ENCODE measurements at places on chromosomes 11 and 22.

DNA sequence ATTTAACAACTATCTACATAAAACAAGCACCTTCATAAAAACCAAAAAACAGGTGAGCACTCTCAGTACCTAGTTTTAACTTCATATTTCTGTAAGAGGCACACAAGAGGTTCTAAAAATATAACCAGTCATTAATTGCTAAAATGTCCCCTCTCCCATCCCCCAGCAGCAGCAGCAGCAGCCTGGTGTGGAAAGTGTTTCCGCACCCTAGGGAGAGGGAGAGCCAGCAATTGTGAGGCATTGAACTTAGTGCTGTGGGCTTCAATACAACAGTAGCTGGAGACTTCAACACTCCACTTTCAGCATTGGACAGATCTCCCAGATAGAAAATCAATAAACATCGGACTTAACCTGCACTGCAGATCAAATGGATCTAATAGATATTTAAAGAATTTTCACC is 1158.5 kb downstream of the JRKL start:
- DNase-seq, result no peak

DNA sequence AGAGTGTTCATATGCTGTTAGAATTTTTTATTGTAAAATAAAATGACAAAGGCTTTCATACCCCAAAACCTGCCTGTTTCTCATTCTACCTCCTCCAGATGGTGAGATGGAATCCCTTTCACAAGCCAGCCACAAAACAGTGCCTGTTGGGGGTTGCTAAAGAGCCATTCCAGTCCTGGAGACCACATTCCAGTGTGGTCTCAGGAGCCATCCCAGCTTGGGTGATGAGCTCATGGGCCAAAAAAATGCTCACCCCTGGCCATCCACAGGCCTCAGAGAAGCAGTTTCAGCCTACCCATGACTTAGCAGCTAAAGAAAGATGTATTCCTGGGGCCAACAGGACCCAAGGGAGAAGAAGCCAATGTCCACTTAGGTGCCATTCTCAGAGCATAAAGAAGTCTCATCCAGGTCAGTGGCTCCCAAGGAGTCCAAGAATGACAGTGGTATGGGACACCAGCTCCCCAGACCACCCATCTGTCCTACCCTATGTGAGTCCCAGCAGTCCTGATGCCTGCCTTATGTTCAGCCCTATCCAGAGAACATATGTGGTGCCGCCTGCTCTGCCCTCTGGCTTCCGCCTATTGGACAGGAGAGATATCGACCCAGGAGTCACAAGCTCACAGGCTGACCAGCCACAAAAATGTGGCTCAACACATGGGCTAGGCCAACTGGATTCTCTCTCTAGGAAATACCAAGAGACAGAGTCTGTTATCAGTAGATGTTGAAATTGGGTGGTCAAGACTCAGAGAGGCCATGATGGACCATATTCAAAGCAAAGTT is 26.4 kb downstream of the C11orf91 start:
- no peak for DNase-seq

DNA sequence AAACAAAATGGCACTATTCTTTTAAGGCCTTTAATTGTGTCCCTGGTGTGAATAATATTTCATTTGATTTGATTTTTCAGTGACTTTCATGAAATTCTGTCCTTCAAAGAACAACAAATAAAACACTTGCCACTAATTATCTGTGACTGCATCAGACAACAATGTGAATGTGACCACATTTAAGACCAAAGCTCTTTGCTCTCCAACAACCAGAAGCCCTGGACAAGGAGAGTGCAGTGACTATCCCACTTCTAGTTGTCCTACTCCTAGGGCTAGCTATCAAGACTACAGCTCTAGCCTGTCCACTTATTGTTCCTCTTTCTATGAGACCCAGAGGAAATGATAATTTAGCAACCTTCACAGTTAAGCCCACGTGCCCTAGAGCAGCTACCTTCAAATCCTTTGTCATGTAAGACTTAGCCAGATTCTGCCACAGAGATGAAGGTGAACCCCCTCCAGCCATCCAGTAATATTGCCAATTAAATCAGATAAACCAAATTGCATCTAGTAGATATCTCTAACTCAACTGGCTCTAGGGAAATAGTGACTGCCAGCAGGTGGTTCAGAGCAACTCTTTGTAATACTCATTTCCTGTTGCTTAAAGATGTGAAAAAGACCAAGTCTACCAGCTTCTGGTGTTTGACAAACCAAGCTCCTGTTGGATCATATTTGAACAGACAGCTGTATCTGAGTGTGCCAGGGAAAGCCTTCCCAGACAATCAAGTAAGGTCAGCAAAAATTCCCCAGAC is 142.6 kb upstream of the BLID start:
- DNase-seq, result no peak

- no peak for DNase-seq
These were observed 126.0 kb downstream of the SWAP70 start for GRCh38 chr11:9789910-9790309.

GRCh38 chr11:95068549-95068948 is 1.8 kb downstream of the SRSF8 start:
- peak; percentile 32 for DNase-seq

- DNase-seq, result no peak
These were observed 5.7 kb downstream of the TMEM25 start for GRCh38 chr11:118536726-118537125.

GRCh38 chr11:100188137-100188783 is 498.8 kb upstream of the ARHGAP42 start:
- DNase-seq, result no peak

DNA sequence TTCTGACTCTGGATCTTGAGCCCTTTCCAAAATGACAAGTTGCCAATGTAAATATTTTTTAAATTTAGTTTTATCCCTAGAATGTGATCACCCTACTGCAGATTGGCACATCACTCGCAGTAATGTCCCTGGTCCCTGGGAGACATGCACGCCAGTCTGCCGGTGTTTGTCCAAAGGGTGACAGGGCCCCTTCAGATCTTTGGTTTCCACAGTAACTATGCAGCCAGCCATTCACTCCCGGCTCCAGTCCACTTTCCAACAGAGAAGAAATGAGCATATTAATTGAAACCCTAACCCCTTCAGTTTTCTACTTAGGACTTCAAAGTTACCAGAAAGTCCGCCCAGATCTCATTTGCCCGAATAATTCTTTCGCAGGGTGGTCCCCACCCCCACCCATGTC is 25.8 kb upstream of the RASSF10 start:
- no peak for DNase-seq

- no peak for DNase-seq
These were observed 108.5 kb upstream of the USP47 start for GRCh38 chr11:11733246-11733747.

- DNase-seq, result no peak
These were observed 5.2 kb downstream of the UPB1 start for GRCh38 chr22:24500277-24500820.

- DNase-seq, result no peak
These were observed 94.4 kb downstream of the FAM181B start for GRCh38 chr11:82639251-82639650.

DNA sequence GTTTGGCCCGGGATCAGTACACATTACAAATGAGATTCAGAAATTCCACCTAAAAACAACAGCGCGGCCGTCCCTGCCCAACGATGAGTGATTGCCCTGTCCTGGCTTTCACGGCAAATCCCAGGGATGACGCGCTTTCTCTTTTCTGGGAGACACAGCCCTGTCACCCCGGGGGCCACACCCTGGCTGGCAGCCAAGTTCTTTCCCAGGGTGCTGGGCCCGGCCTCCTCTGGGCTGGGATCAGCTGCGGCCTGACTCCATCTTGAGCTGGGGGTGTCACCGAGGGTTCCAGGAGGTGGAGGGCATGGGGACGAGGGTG is 82.7 kb downstream of the FBLN1 start:
- DNase-seq, result no peak

- DNase-seq, result no peak
These were observed 9.4 kb upstream of the RNF185 start for GRCh38 chr22:31150615-31151014.

DNA sequence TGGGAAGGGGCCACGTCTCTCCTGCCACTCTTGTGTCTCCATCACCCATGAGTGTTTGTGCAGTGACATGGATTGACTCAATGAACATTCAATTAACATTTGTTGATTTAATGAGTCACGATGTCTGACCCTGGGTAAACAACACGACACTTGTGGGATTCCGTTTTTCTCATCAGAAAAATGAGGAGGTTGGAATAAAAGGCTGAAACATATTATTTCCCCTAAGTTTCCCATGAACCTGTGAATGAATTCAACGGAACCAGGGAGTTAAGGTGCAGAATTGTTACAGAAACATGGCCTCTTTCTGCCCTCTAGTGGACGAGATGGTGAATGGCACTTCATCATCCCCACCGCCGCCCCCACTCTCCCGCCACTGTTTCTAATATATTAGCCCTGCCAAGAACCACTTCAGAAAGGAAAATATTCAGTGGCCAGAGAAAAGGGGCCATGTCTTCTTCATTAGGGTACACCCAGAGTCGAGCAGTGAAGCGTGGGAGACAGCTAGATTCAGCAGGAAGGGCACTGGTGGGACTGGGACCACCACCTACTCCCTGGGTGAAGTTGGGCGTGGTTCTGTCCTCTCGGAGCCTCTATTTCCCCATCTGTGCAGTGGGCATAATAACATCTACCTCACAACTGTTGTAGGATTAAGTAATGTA is 46.3 kb upstream of the SYT13 start:
- DNase-seq, result peak; percentile 18

DNA sequence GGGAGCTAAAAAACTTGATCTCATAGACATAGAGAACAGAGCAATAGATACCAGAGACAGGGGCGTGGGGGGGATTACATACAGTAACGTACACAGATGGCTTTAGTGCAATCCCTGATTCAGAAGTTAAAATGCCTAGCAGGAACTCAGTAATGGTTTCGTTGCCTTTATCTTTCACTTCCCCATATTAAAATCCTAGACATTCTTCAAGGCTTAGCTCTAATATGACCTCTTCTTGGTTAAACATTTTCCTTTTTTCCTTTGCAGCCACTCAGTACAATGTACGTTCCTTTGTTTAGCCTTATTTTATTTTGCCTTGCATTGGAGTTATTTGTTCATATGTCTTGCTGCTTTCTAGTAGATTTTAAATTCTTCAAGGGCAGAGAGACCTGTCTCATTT is 104.9 kb downstream of the C11orf87 start:
- DNase-seq, result no peak

DNA sequence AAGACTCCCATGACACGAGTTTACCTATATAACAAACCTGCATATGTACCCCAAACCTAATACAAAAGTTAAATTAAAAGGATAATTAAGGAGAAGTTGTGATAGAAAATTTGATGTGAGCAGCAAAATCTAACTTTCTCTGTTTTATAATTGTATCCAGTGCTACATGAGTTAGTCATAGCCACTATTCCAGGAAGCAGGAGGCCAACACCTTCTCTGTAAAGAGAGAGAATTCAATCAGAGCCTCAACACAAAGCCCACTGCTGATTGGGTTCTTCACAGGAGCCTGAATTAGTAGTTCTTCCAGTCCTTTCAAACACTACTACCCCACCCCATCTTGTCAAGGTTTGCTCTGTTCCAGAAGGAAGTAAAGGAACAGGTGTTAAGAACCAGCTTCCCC is 84.2 kb downstream of the BLID start:
- no peak for DNase-seq

DNA sequence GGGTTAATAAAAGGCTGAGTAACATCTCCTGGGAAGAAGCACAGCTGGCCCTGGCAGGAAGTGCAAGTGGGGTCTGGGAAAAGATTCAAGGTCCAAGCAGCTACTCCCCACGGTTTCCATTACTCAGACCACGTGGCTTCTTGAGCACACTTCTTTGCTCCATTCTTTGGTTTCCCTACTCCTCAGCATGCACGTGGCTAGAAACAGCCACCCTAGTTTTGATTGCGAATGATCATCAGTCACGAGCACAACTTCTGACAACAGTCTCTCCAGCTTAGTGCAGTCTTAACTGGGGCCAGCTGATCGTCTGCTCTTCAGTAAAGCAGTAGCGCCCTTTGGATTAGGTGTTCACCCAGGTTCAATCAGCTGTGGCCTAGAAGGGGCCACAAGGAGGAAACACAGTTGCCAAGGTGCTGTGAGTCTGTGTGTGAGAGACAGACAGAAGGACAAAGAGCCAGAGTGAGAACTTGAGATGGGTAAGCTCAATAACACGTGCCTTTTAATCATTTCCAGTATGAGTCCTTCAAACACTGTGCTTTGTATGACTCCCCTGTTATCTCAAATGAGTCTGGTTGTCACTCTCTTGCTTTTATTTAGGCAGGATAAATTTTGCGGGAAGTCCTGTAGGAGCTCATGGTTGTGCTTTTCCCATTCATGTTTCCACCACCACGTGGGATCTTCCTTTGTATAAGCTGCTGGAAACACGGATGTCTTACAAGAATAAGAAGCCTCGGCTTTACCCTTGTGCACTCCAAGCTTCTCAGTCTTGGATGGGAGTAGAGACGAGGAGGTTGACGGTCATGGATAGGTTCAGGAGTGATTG is 901 bp upstream of the PARVA start:
- DNase-seq, result no peak

GRCh38 chr11:88439356-88439755 is 101.8 kb upstream of the CTSC start:
- no peak for DNase-seq

GRCh38 chr11:26820739-26821138 is 98.9 kb upstream of the SLC5A12 start:
- DNase-seq, result no peak

- no peak for DNase-seq
These were observed 6.3 kb downstream of the KCNJ1 start for GRCh38 chr11:128860571-128861361.

- no peak for DNase-seq
These were observed 95.2 kb downstream of the RCN1 start for GRCh38 chr11:32186118-32186517.

DNA sequence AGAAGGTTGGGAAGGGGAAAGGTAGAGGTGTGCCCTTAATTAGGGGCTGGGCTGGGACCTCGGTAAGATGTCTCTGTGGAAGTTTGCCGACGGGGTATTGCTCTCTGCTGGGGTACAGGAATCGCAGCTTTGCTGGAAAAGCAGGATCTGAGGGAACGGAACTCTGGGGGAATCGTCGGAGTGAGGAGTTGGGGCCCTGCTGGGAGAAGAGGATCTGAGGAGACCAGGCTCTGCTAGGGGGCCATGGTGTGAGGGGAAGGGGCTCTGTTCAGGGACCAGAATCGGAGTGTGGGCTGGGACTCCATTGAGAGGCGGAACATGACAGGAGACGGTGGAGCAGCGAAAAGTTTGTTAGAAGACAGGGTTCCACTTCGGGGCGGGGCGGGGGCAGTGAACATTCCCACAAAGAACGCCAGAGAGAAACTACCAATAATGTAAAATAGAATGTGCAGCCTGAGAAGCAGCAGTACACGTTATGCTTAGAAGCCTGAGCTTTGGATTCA is 456 bp downstream of the AAMDC start:
- no peak for DNase-seq

DNA sequence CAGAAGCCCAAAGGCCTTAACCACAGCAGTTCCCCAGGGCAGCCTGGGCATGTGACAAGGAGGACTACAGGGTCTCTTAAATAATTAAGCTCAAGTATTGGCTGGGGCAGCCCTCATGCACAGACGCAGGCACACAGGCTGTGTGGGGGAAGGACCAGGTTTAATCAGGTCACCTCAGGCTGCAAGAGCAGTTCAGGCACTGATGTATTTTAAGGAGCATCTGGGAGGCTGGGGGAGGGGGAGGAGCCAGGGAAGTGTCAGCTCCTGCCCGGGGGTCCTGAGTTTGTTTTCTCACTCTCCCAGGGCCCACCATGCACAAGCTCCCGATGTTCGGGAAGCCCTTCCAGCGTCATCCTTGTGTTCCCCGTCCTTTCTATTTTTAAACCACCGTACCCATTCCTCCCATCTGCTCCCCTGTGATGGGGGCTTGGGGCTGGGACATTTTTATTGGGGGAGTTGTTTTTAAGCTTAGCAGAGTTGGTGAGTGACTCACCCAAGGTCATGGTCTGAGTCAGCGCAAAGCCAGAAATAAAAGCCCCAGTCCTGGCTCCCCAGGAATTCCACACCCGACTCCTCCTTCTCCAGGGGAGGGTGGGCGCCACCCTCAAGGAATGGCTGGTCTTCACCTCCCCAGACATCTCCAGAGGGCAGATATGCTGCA is 2.4 kb downstream of the CSDC2 start:
- DNase-seq, result no peak

Measured in activated CD4-positive, alpha-beta T cell treated with anti-CD3 and anti-CD28 coated beads for 1 hour (primary cell).